NCI-H460 (cell line): ENCODE measurements at places on chromosomes 4 and X. TPM values are rescaled to one million over a fixed set of nuclear protein-coding genes. Genes with fewer than 3 reads are reported as not detected.

FHIP1A gene
- total RNA-seq, result 0.10 and 0.12 TPM in 2 replicates

SCML1 gene
- total RNA-seq, result 10.1 TPM in 2 replicates

EBP gene
- 39.8 and 48.9 TPM in 2 replicates for total RNA-seq

CDKL5 gene
- 4.6 and 6.3 TPM in 2 replicates for total RNA-seq

ZBED1 gene
- 36.9 and 37.4 TPM in 2 replicates for total RNA-seq

RNF212 gene
- total RNA-seq, result 9.9 and 13.3 TPM in 2 replicates

CT45A10 gene
- total RNA-seq, result not detected in 2 replicates

PIN4 gene
- total RNA-seq, result 45.1 and 50.8 TPM in 2 replicates

RGN gene
- total RNA-seq, result not detected in 2 replicates

RBM46 gene
- not detected in 2 replicates for total RNA-seq

RRH gene
- total RNA-seq, result not detected in 2 replicates

SSX7 gene
- total RNA-seq, result not detected in 2 replicates

ASIC5 gene
- not detected in 2 replicates for total RNA-seq

FAM9B gene
- not detected in 2 replicates for total RNA-seq

CTSO gene
- 3.7 and 5.6 TPM in 2 replicates for total RNA-seq

TLR8 gene
- not detected in 2 replicates for total RNA-seq

LRAT gene
- 0.38 and 0.79 TPM in 2 replicates for total RNA-seq

WDR13 gene
- 77.2 and 81.0 TPM in 2 replicates for total RNA-seq

CFP gene
- total RNA-seq, result 0.10 TPM in 1 of 2 replicates, not detected in the other

FDCSP gene
- not detected in 2 replicates for total RNA-seq

TENM3 gene
- total RNA-seq, result 13.5 and 13.8 TPM in 2 replicates

GPC3 gene
- total RNA-seq, result not detected in 2 replicates

HEPH gene
- 0.02 TPM in 1 of 2 replicates, not detected in the other for total RNA-seq

ATP11C gene
- 65.9 and 67.8 TPM in 2 replicates for total RNA-seq

TMEM150C gene
- total RNA-seq, result 0.07 and 0.26 TPM in 2 replicates

CENPU gene
- 33.9 and 36.9 TPM in 2 replicates for total RNA-seq

CDX4 gene
- total RNA-seq, result not detected in 2 replicates

CSAG3 gene
- not detected in 2 replicates for total RNA-seq

MAGEA1 gene
- 64.2 and 68.8 TPM in 2 replicates for total RNA-seq

JAKMIP1 gene
- total RNA-seq, result 0.05 and 0.20 TPM in 2 replicates

UGT2B7 gene
- total RNA-seq, result not detected in 2 replicates

IQSEC2 gene
- total RNA-seq, result 15.6 and 18.9 TPM in 2 replicates

LEF1 gene
- 0.69 TPM in 2 replicates for total RNA-seq

LANCL3 gene
- 0.02 TPM in 1 of 2 replicates, not detected in the other for total RNA-seq

KLKB1 gene
- 0.15 TPM in 1 of 2 replicates, not detected in the other for total RNA-seq

CXorf65 gene
- not detected in 2 replicates for total RNA-seq

BEND2 gene
- total RNA-seq, result not detected in 2 replicates

DACH2 gene
- total RNA-seq, result 0.02 TPM in 1 of 2 replicates, not detected in the other

SMIM14 gene
- 28.3 and 40.1 TPM in 2 replicates for total RNA-seq

TRAM1L1 gene
- 4.0 and 4.2 TPM in 2 replicates for total RNA-seq

ADH7 gene
- total RNA-seq, result not detected in 2 replicates
